ENCODE measurements at places on chromosomes 3 and 15.

- DNase-seq = no peak
These were observed 20.5 kb upstream of the SELENOT start for GRCh38 chr3:150582620-150583019.

DNA sequence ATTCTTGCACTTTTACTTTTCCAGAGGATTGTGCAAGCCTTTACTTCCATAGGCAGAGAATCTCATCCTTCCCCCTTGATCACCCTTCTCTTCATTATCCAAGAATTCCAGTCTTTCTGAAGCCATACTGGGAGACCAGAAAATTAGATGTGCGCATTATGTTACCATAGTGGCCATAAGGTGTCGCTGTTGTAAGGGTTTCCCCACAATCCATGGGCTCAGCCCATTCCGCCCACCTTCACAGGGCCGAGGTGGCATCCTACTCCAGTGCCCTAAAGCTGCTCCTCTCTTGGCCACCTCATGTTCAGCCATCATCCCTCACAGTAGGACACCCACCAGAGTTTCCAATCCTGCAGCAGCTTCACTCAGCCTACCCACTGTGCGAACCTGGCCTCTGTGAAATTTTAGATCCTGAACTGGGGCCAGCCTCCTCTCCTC lies 35.0 kb downstream of the CTSH start:
- no peak for DNase-seq

- no peak for DNase-seq
These were observed 937.2 kb downstream of the FHIT start for GRCh38 chr3:60313951-60314461.

DNA sequence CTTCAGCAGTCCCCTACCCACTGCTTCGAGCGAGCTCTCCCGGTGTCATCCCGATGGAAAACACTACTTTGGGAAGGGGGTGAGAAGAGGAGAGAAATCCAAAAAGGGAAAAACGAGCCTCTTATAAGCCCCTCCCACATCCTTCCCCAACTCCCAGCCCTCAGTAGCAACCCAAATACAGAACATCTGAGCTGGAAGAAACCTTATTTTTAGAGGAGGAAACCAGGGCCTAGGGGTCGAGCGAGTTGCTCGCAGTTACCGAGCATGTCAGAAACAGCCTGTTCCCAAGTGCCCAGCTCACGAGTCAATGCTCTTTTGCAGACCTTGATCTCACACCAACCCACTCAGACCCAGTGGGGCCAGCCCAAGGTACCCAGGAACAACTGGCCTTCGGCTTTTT lies 14.2 kb downstream of the RBPMS2 start:
- no peak for DNase-seq

GRCh38 chr15:35330048-35330695 lies 215.8 kb downstream of the DPH6 start:
- DNase-seq = no peak

GRCh38 chr3:12782172-12782815 lies 14.2 kb upstream of the CAND2 start:
- DNase-seq = no peak

DNA sequence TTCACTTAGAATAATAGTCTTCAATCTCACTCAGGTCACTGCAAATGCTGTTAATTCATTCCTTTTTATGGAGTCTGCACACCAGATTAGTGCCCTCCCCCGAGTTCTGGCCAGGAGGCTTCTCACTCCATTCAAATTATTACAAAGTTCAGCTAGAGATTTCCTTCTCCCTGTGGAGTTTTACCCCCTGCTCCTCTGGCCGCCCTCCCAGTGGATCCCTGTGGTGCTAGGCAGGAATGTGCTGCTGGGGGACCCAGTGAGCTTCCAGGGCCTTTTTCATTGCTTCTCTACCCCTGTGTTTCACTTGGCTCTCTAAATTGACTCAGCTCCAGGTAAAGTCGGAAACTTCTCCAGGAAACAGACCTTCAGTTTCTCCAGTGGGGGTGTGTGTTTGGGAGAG lies 42.7 kb upstream of the CD200R1L start:
- DNase-seq = no peak

DNA sequence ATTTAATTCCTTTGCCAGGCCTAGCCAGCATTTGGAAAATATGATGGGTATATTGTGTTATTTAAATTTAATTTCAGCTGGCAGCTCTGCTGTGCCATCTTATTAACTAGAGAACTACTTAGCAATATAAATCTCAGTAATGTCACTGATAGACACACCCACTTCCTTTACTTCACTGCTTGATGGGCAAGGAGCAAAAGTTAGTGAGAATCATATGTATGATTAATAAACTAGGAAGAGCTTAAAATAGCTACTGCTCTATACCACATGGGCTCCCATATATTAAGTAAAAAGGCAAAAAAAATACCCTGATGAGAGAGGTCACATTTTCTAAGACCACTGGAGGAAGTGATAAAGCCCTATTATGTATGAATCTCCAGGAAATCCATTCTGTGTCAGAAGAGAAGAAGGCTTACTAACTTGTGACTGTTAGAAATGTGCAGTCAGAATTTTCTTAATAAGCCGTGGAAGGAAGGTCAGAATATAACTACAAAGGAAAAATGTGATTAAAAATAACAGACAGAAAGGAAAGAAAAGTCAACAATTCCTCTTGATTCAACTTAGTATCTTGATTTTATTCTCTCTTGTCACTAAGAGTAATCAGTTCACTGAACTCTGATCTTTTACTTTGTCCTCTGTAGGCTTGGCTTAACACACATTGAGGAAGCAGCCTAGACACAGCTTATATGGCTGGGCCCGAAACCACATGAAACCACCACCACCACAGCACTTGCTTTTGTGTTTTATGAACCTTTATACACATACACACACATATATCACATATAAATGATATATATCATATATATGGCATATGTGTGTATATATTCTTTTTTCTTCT lies 1233.9 kb upstream of the ALCAM start:
- DNase-seq = no peak

- DNase-seq = no peak
These were observed 999 bp downstream of the INSYN1 start for GRCh38 chr15:73751899-73752805.

- DNase-seq = no peak
These were observed 59.8 kb downstream of the GLDN start for GRCh38 chr15:51401051-51401780.

DNA sequence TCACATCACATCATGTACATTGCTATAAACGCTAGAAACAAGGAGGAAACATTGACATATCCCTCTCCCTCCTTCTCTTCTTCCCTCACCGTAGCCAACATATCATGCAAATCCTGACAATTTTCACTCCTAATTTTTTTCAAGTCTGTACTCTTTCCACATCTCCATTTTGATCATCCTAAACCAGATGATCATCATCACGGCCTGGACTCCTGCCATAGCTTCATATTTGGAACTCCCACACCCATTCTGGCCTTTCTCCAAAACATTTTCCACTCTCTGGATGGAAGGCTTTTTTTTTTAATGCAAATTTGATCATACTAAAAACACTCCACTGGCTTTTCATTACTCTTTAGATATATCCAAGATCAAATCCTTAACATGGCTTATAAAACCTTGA lies 248.0 kb upstream of the CNTN3 start:
- DNase-seq = no peak

DNA sequence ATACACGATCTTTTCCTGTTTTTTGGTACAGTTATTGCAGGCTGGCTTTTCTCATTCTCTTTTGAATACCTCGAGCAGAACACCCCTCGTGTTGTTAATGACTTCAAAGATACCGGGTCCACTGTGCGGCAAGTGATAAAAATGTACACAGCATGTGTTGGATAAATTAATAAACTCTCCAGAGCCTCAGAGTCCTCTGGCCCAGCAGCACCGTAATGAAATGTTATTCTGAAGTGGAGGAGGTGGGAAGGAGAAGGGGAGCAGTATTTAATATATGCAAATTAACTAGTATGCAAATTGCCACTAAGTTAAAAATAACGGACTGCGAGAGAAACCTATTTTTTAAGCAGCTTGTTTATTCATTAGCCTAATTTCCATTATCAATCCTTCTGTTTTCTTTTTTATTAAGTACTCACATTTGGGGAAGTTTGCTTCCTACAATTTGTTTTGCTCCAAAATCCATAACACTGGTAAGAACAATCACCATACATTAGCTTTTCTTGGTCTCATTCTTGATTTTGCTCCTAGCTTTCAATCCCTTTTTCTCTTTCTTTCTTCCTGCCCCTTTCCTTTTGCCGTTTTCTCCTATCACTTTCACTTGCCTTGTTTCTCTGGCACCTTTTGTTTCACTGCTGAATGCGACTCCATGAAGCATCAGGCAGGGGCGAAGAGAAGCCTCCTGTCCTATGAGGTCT lies 462.3 kb upstream of the PPP2R3A start:
- no peak for DNase-seq

DNA sequence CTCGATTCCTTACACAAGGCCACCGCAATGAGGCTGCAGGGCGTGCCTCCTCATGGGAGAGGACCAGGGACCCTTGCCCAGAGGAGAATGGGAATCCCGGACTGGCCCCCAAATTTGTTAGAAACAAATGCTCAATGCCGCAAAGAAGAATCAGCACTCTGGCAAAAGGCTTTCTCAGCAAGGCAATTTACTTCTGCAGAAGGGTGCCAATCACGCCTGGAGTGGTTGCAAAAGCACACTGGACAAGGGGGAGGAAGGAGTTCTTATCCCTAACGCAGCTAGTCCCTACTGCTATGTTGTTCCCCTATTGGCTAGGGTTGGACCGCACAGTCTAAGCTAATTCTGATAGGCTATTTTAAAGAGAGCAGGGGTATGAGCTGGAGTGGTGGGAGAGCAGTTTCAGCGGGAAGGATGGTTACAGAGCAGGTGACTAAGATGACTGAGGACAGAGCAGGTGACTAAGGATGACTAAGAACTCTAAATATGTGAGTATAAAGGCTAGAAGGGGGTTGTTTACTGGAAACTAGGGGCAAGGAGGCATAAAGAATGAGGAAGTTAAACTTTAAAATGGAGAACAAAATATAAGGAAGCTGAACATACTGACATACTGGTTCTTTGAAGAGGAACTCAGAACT lies 48.5 kb downstream of the KATNBL1 start:
- no peak for DNase-seq

DNA sequence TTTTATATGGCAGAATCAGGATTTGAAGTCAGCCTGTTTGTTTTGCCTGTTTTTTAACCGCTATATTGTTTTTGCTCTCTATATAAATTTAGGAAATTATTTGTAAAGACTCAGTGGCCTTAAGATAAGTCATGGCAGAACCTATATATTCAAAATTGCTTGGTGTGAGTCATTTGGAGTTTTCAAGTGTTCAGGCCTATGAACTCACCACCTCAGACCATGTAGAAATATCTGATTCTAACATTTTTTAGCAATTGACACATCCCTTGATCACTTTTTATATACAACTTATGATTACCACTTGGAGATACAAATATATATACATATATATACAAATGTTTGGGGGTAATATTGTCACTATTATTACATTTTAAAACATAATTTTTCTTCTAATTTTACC lies 95.7 kb downstream of the VGLL3 start:
- DNase-seq = no peak

GRCh38 chr3:136141891-136142290 lies 54.2 kb downstream of the MSL2 start:
- no peak for DNase-seq

- no peak for DNase-seq
These were observed 15.8 kb downstream of the FAM227B start for GRCh38 chr15:49604625-49605409.

GRCh38 chr3:121531269-121531668 lies 14.5 kb downstream of the POLQ start:
- no peak for DNase-seq

DNA sequence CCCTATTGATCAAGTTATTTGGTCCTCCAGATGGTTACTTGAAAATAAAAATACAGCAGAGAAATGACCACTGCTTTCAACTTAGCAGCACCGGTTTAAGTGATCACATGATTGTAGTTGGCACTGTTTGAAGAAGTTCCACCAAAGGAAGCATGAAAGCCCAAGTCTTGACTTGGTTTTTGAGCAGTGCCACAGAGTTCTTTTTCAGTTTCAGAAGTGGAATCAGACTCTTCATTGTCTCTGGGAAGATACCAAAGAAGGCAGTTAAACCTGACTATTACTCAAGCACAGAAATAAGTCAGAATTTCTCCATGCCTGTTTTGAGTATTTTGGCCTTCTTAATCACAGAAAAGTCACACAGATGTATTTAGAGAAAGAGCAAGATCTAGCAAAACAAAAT lies 66.7 kb downstream of the BBX start:
- no peak for DNase-seq

GRCh38 chr15:80573606-80574005 lies 121.5 kb upstream of the ABHD17C start:
- no peak for DNase-seq

- DNase-seq = no peak
These were observed 77.6 kb downstream of the POLR2M start for GRCh38 chr15:57784081-57784511.

DNA sequence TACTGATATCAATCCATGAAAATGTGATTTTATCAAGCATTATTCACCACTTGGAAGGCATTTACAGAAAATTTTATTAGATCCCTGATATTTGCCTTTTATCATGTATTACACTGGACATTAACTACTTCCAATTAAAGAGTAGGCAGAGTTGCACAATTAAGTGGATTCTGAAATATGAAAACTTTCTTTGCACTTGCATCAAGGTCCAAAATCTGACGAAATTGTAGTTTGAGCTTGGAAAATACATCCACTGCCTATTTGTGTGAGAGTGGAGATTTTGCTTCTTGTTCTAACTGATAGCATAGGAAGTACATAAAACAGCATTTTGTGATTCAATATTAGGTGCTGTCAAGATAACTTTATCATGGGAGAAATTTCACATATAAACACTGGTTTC lies 49.6 kb upstream of the SLC12A8 start:
- DNase-seq = no peak

DNA sequence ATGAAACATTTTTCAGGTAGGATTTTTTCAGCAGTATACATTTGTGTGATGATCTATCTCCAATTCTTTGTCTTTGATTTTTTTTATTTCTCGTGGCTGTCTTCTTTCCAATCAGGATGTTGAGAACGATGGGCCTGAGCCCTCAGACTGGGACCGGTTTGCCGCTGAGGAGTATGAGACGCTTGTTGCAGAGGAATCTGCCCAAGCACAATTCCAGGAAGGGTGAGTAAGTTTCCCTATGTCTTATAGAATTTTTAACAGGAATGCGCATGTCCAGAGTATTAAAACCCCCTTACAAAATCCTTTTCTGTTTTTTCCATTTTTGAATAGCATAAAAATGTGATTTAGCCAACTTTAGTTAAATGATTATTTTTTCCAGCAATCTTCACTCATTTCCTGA lies 90.0 kb downstream of the MSL2 start:
- DNase-seq = no peak

GRCh38 chr15:89646416-89647141 lies 8.7 kb downstream of the KIF7 start:
- no peak for DNase-seq

All from substantia nigra (tissue), 51 donors.